ENCODE measurements at places on chromosomes 2 and 18.

- no peak for DNase-seq
Measured at GRCh38 chr18:14921547-14921946, 173.6 kb downstream of the ANKRD30B start.

DNA sequence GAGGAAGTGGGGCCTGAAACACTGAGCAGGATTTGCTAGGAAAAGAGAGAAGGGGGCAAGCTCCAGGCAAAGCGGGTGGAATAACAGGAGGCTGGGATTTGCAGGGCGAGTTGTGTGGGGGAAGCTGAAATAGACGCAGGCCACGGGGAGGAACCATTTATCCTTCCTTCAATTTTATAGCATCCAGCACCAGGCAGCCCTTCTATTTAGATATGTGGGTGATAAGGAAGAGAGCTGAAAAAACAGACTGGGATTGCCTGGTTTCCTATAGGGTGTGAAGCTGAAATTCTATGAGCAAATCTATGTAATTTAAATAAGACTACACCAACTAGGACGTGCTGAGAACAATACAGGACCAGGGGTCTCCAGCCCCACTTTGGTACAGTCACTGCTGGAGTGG, 132.0 kb upstream of the REV1 start:
- no peak for DNase-seq

GRCh38 chr2:229164545-229165249, 106.4 kb downstream of the PID1 start:
- no peak for DNase-seq

DNA sequence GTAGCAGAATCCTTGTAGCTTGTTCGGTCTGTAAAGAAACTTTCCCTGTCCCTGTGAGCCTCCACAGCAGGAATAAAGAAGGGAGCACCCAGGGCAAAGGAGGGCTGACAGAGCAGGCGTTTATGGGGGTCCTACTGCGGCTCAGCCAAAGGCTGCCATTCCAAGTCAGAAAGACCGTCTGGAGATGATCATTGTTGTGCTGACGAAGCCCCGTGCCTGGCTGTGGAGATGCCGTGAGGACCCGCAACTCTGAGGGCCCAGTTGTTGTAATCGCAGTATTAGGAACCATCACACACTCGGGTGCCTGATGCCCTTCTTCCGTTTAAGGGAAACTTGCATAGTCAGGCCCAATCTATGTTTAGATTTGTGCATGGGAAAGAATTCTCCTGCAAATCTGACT, 16.9 kb upstream of the VWA3B start:
- no peak for DNase-seq

DNA sequence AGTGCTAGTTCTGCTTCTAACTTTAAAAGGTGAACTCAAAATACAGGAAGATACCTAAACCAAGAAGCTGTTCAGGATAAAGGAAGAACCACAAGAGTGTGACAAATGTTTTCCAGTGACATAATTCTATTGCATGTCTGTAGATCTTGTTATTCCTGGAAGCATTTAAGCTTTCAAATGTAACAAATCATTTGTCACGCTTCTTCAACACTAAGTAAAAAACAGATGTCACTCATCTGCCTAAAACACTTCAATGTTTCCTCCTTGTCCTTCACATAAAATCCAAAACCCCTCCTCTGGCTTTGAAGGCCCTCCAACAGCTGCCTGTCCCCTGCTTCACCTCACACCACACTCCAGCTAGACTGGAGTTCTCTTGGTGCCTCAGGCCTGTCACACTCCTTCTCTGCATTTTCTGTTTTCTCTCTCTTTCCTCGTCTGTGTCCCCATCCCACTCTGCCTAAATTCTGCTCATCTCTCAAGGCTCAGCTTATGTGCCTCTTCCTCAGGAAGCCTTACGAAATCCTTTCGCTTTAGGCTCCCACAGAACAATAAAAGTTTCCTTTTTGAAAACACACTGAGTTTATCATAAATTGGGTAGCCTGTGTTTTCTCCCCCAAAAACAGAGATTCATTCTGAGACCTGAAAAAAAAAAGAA, 6.4 kb upstream of the CLEC4F start:
- no peak for DNase-seq
